H9 (cell line): ENCODE measurements at places on chromosomes 5 and 9. TPM values are rescaled to one million over a fixed set of nuclear protein-coding genes. Genes with fewer than 3 reads are reported as not detected.

PPP3R2 gene
- total RNA-seq = not detected in 2 replicates

GRCh38 chr5:17224858-17225511 is 7.6 kb downstream of the BASP1 start:
- DNase-seq = no peak
- H3K27me3 ChIP-seq = no peaks in the 10 kb centered on the region
- no peak overlapping the region for H3K4me3 ChIP-seq
- H3K27ac ChIP-seq = no peak overlapping the region
- peaks cover 12% of the 10 kb centered on the region for H3K4me1 ChIP-seq

TRPM6 gene
- 0.57 and 0.86 TPM in 2 replicates for total RNA-seq

- H3K27me3 ChIP-seq = no peaks in the 10 kb centered on the region
- no peaks in the 10 kb centered on the region for H3K4me1 ChIP-seq
- H3K4me3 ChIP-seq = no peak overlapping the region
- H3K27ac ChIP-seq = no peak overlapping the region
Measured at GRCh38 chr9:127467621-127468020, 16.3 kb downstream of the LRSAM1 start.

DNA sequence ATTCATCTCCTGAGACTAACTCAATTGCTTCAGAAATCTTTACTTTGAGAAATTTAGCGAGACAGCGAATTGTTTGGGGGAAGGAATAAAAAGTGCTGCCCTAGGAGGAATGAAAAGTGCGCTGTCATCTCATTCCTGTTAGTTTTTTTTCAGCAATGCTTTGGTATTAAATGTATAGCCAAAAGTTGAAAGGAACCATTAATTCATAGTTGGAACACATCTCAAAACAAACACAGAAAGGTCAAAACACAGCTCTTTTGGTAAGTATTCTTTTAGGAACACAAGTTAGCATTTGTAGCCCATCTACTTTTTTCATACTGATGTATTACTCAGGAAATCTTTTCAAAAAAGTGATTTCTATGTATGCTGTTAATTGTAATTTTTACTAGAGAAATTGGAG is 109.1 kb downstream of the NNT start:
- H3K36me3 ChIP-seq = no peaks in the 10 kb centered on the region
- no peak for DNase-seq
- H3K4me1 ChIP-seq = no peaks in the 10 kb centered on the region
- no peak overlapping the region for H3K27ac ChIP-seq
- H3K4me3 ChIP-seq = no peak overlapping the region
